Transverse colon (tissue), 4 donors: ENCODE measurements at places on chromosomes 7 and 10. TPM values are rescaled to one million over a fixed set of nuclear protein-coding genes. Genes with fewer than 3 reads are reported as not detected.

Gene CYP2C19
- total RNA-seq: 2.6 TPM

Gene C10orf90
- not detected for total RNA-seq

GRCh38 chr10:48343921-48344598, 37.6 kb downstream of the MAPK8 start:
- H3K36me3 ChIP-seq: no peaks in the 10 kb centered on the region
- DNase-seq: no peak
- H3K27me3 ChIP-seq: no peaks in the 10 kb centered on the region

DNA sequence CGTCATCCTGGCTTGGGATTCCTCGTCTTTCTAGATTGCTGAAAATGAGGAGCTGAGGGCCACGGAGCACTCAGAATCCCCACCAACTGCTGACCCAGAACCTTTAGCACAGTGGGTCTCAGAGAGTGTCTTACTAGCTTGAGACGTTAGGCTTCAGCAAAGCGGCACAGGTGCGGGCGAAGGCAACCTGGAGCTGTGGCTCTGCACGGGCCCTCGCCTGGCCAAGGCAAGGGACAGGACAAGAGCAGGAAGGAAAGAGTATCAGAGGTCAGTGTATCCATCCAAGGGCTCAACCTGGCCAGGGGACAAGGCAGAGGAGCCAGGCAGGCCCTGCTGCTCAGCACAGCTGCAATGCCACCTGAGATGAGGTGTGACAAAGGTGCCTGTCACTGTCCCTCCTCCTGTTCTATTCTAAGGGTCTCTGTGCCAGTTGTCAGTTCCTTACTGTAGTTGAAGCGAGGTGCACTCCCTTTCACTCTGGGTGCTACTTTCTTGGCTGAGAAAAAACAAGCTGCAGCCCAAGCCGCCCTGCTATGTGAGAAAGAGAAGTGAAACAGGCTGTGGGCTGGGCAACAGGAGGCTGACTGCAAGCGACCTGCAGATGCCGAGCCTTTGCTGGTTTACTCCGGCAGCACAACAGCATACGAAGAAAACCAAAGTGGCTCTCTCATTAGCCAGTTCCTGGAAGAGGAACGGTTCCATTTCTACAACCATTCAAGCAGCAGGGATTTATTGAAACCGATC, 33.3 kb upstream of the KDM7A start:
- H3K4me3 ChIP-seq: no peak overlapping the region
- no peaks in the 10 kb centered on the region for H3K36me3 ChIP-seq
- peak overlapping the region; percentile 31 for H3K27ac ChIP-seq
- no peaks in the 10 kb centered on the region for H3K27me3 ChIP-seq
- peaks cover 7% of the 10 kb centered on the region for H3K4me1 ChIP-seq

GRCh38 chr7:23938937-23939552, 229.0 kb downstream of the STK31 start:
- no peaks in the 10 kb centered on the region for H3K36me3 ChIP-seq
- peak; percentile 38 for DNase-seq
- no peak overlapping the region for H3K4me3 ChIP-seq

GRCh38 chr10:75197906-75198305, 12.7 kb upstream of the VDAC2 start:
- no peak overlapping the region for H3K4me3 ChIP-seq
- peaks cover 35% of the 10 kb centered on the region for H3K4me1 ChIP-seq
- no peaks in the 10 kb centered on the region for H3K36me3 ChIP-seq
- H3K27ac ChIP-seq: no peak overlapping the region
- no peaks in the 10 kb centered on the region for H3K27me3 ChIP-seq

GRCh38 chr7:90846192-90846591, 250.1 kb downstream of the CDK14 start:
- H3K27me3 ChIP-seq: no peaks in the 10 kb centered on the region
- H3K27ac ChIP-seq: no peak overlapping the region
- no peaks in the 10 kb centered on the region for H3K4me1 ChIP-seq
- no peak overlapping the region for H3K4me3 ChIP-seq
- DNase-seq: no peak
